NCI-H146 (cell line): ENCODE measurements at places on chromosomes 7 and 10.

DNA sequence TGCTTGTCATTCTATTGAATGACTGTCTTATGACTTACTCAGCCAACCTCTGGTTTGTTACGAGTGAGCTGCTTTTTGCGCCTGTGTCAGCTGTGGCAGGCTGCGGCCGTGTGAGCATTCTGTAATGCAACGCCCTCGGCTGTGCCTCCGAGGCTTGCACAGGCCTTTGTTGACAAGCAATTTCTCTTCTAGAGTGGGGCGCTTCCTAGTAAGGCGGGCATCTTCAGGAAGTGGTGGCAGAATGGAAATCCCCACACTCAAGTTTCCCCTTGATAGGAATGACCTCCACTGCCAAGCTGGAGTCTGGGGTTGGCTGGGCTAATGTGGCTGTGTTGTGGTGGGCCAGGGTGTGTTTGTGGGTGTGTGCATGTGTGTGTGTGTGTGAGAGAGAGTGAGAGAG, 20.2 kb upstream of the TMEM178B start:
- DNase-seq, result no peak

- DNase-seq, result peak; percentile 45
Observed at GRCh38 chr10:102431452-102432124, 786 bp downstream of the CUEDC2 start.

DNA sequence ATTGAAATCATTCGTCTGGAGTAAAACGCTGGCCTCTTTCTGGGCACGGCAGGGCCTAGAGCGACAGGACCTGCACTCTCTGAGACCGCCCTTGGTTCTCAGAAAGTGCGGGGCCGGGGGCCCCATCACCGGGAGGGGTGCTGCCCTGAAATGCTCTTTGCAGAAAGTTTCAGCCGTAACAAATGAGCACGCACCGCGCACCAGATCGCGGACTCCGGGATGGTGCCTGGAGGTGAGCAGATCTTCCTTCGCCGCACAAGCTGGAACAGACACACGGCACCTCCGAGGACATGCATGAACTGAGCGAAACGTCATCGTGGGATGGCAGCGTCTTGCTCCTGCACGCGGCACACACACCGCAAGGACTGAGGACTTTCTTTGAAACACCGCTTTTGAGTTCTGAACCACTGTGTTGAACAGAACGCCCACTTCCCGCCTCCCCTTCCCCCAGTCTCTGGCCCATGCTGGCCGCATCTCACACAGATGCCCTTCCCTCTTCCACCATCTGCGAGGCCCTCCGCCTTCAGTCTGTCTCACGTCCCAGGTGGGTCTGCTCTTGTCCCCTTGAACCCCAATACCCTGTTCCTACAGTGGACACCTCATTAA, 538.7 kb upstream of the MGMT start:
- DNase-seq, result no peak

GRCh38 chr7:32293833-32294232, 196.3 kb downstream of the LSM5 start:
- DNase-seq, result no peak

DNA sequence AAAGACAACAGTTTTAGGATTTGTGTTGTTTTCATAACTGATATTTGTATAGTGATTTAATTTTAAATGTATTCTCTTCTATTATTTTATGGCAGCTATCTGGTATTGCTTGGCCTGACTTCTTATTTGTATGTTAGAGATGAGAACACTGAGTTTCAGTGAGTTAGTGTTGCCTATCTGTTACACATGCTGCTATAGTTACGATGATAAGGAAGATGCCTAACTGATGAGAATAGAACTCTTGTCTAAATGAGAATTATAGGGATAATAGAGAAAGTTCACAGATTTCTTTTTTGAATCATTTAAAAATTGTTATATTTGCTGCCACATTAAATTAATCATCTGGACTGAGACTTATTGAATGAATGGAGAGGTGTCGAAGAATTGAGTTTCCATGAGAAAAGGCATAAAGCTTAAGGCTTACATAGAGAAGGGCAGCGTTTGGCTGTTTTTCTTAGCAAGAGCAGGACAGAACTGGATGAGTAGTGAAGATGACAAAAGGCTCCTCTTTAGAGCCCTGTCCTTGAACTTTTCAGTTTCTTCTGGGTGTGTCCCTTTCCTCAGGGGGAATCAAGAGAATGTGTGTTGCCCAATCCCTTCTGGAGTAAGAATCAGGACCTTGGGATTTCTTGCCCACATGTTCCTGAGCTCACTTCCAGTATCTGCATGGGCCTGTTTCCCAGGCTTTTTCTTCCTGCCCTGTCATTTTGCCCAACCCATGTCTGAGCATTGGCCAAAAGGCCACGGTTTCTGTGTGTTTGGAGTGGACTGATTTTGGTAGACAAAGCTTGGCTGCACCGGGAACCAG, 195.6 kb upstream of the CSTF2T start:
- no peak for DNase-seq

- DNase-seq, result no peak
Observed at GRCh38 chr7:20280475-20281351, 50.0 kb upstream of the ITGB8 start.

DNA sequence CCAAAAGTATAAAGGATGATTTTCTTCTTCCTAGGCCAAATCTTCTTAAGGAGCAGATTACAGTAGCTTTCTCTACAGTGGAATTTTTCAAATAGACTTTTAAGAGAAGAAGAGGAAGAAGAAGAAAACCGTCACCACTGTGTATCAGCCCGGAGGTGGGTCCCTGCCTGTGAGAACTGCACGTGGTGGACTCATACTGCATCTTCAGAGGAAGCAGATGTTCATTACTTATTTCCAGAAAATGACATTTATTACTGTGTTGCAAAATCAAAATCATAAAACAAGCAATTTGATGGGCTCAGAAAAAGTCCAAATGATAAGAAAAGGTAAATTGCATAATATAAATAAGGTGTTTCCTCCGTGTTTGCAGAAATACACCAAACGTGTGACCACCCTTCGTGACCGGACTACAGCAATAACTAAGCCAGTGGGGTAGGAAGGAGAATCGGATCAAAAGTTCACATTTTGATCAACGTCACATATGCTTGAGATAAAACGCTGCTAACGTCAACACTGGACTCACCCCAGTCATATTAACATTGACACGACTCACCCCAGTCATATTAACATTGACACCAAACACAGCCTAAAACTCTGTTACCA, 179.2 kb downstream of the PTPRN2 start:
- no peak for DNase-seq

DNA sequence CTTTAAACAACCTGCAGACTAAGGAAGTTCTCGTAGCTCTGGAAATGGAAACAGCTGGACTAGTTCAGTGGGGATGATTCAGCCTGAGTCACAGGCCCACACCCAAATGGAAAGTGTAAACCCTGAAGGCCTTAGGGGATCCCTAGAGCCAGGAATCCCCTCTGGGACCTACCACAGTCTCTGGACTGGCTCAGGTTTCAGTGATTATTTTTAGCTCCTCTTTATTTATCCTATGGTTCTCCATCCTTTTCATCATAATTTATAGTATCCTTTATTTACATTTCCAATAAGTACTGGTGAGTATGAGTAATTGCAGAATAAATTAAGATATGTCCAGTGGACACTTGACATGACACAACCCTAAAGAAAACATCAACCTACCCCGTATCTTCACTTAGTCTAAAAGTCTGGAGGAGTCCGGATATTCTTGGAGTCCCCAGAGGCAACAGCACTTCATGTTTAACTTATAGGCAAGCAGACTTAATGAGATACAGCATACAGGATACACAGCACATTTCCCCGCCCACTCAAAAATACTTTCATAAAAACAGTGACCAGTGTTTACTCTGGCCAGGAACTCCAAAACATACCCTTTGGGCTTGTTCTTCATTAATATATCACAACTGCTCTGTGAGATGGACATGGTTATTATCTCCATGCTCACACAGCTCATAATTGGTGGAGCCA, 28.4 kb upstream of the SEMA3E start:
- peak; percentile 34 for DNase-seq

GRCh38 chr7:121510302-121510701, 114.2 kb upstream of the FAM3C start:
- DNase-seq, result no peak

DNA sequence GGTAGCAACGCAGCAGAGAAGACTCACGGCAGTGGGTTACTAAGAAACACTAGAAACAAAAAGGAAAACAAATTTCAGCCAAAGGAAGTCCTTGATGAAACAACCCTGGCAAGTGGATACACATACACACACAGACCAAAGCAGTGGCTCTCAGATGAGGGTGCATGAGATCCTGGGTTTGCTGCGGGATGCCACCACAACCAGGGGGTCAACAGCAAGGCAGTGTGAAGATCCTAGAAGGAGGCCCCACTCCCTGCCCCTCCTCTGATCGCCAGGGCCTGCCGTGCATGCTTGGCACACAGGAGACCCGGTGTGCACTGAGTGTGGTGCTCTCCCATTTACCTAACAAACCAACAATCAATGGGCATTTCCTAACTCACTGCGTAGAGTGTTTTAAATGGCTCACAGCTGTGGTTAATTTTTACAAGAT, 252.3 kb upstream of the KLF14 start:
- no peak for DNase-seq

DNA sequence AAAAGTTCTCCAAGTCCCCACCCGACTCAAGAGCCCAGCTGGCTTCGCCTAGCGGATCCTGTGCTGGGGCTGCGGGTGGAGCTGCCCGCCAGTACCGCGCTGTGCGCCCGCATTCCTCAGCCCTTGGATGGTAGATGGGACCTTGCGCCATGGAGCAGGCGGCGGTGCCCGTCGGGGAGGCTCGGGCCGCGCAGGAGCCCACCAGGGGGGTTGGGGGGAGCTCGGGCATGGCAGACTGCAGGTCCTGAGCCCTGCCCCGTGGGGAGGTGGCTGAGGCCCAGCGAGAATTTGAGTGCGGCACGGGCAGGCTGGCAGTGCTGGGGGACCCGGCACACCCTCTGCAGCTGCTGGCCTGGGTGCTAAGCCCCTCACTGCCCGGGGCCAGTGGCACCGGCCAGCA, 57.0 kb downstream of the TBC1D12 start:
- DNase-seq, result no peak

- no peak for DNase-seq
Observed at GRCh38 chr10:113802997-113803396, 50.9 kb downstream of the DCLRE1A start.

GRCh38 chr7:143171697-143172096, 11.5 kb upstream of the TAS2R39 start:
- no peak for DNase-seq

GRCh38 chr7:14835384-14835783, 67.2 kb downstream of the DGKB start:
- DNase-seq, result peak; percentile 96

DNA sequence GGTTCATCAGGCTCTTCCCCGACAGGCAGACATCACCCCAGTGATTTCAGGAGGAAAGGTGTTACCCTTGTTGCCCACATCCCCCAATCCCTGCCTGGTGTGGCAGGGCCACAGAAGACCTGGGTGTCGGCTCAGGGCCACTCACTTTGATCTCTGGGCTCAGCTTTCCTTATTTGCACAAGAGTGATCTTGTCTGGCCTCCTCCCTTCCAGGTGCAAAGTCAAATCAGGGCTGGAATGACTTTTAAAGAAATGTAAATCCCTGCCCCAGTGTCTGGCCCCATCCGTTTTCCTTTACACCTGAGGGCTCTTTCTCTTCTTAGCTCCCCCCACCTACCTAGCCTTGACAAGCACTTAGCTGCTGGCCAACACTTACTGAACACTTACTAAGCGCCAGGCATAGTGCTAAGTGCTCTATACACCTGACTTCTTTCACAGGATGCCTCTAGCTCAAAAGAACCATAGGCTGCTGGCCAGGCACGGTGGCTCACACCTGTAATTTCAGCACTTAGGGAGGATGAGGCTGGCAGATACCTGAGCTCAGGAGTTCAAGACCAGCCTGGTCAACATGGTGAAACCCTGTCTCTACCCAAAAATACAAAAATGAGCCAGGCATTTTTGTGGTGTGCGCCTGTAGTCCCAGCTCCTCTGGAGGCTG, 979 bp upstream of the NODAL start:
- DNase-seq, result no peak

DNA sequence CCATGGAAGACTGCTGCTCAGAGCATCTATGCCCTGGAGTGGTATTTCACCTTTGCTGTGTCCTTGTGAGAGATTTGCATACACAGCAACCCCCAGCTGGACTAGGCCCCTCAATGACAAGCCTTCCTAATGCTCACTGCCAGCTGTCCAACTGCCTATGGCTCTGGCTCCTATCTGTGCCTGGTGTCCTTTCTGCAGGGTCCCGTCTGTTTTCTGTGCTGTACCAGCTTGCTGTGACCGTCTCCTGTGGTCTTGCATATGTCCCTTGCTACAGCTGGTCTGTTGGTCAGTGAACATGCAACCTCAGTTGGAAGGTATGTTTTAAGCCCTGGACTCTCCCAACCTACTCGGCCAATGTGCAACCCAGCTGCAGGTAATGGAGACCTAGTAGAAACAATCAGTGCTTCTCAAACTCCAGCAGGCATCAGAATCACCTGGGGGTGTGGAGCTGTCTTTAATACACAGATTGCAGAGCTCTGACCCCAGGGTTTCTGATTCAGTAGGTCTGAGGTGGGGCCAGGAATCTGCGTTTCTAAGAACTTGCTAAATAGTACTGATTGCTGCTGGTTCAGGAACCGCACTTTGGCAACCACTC, 306.4 kb upstream of the ZNF32 start:
- no peak for DNase-seq

DNA sequence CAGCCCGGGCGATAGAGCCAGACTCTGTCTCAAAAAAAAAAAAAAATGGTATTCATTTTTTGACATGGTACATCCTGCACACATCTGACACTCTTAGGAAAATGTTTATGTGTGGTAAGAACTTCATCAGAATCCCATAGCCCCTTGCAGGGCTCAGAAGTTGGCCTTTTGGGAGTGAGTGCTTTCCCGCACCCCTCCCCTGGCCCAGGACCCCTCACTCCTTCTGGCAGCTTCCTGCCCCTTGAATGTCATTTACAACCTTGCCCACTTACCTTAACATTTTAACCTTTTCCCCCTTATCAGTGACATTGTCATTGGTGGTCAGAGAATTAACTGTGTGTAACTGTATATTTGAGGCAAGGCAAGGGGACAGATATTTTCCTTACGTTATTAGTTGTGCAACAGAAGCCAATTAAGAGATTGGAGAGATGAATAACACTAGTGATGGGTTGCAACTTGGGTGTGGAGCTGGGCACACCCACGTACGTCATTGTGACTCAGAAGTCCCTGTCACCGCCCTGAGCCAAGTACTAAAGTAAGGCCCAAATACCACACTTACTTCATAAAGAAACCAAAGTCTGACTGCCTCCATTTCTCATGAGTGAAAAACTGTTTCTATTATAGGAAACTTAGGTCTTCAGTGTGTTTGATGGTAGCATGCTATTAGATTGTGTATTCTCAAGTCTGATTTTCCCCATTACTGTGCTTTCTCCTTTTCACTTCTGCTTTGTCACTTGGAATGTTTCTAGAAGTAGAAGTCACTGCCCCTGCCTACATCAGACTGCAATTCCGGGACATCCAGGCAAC, 31.6 kb downstream of the OGDH start:
- no peak for DNase-seq

GRCh38 chr7:115707258-115708012, 323.1 kb downstream of the TFEC start:
- DNase-seq, result peak; percentile 17

GRCh38 chr10:70921285-70921684, 32.9 kb upstream of the PCBD1 start:
- DNase-seq, result no peak

- DNase-seq, result peak; percentile 82
Observed at GRCh38 chr10:72260976-72261783, 12.5 kb upstream of the DDIT4 start.

GRCh38 chr10:96352582-96352981, 6.2 kb downstream of the OPALIN start:
- no peak for DNase-seq
